Umbilical cord (tissue), 2 donors: ENCODE measurements at places on chromosomes 5 and 9. TPM values are rescaled to one million over a fixed set of nuclear protein-coding genes. Genes with fewer than 3 reads are reported as not detected.

IRX2 gene
- 6.5 TPM for total RNA-seq

OR1Q1 gene
- 9.6 TPM for total RNA-seq

CYFIP2 gene
- total RNA-seq = 319 TPM

FOCAD gene
- 52.5 TPM for total RNA-seq

TLR4 gene
- total RNA-seq = 14.7 TPM

RNF224 gene
- not detected for total RNA-seq

ZSWIM6 gene
- total RNA-seq = 21.2 TPM

DNA sequence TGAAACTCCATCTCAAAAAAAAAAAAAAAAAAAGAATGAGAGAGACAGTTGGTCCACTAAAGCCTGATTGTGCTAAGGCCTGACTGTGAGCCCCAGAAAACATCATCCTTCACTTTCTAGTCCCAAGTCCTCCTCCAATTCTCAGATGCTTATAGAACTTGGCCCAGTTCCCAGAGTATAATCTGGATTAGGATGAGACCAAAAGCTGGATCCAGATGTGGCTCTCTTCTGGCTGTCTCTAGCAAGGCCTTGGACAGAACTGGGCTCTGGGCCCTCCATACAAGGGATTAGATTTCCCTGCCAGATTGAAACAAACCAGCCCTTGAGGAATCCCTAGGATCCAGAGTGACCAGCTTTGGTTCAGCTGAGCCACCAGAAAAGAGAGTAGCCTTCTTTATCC, 98.4 kb upstream of the ZNF366 start:
- DNase-seq = peak; percentile 20

- DNase-seq = no peak
Observed at GRCh38 chr5:143218517-143219170, 184.8 kb downstream of the NR3C1 start.

DNA sequence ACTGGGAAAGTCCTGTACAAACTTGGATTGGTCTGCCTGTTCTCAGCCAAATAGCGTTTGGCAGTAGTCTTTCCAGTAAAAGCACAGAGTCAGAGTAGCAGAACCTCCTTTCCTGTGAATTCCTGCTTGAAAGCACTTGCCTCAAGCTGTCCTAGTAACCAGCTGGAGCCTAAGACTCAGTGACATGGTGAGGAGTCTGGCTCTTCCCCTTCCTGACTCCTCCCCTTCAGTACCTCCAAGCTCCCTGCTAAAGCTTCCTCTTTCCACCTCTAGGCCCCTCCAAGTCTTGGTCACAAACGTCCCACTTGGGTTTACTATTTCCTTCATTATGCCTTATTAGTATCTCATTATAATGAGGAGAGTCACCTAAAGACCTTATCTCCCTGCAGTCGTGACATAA, 21.4 kb upstream of the FAM81B start:
- DNase-seq = no peak

DNA sequence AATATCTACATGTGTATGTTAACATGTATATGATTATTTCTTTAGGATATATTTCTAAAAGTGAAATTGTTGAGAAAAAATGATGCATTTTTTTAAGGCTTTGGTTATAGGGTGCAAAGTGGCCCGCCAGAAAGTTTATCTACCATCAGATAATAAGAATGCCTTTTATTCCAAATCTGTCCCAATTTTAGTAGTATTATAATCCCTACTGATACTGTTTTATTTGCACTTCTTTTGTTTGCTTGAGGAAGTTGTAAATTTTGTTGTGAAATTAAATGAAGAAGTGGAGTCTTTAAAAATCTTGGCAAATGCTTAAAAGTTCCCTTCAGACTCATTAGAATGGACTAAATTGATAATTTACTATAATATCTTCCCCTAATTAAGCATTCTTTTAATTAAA, 73.0 kb downstream of the NIPBL start:
- DNase-seq = no peak

DNA sequence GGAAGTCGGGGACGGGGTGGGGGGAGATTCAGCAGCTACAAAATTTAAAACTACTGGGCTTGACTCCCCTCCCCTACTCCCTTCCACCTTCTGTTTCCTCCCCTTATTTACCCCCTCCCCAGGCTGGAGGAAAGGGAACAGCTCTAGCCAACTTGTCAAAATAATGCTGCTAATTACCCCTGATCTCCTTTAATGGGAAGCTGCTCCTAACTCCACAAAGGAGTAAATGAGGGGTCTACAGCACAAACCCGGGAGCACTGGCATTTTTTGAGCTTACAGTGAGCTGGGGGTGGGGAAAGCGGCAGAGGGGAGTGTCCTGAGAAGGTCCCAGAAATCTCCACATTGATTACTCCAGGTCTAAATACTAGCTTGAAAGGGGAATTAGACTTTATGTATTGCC, 3.1 kb downstream of the PTCH1 start:
- DNase-seq = no peak

- peak; percentile 84 for DNase-seq
Observed at GRCh38 chr5:472656-473550, 29.9 kb downstream of the EXOC3 start.

GRCh38 chr5:87327998-87328397, 60.3 kb downstream of the RASA1 start:
- DNase-seq = no peak

GRCh38 chr9:92671323-92671722, 1.4 kb upstream of the IPPK start:
- peak; percentile 79 for DNase-seq

- no peak for DNase-seq
Observed at GRCh38 chr9:77929942-77930341, 101.7 kb downstream of the GNAQ start.

- DNase-seq = no peak
Observed at GRCh38 chr5:173888473-173889131, 453 bp downstream of the CPEB4 start.

DNA sequence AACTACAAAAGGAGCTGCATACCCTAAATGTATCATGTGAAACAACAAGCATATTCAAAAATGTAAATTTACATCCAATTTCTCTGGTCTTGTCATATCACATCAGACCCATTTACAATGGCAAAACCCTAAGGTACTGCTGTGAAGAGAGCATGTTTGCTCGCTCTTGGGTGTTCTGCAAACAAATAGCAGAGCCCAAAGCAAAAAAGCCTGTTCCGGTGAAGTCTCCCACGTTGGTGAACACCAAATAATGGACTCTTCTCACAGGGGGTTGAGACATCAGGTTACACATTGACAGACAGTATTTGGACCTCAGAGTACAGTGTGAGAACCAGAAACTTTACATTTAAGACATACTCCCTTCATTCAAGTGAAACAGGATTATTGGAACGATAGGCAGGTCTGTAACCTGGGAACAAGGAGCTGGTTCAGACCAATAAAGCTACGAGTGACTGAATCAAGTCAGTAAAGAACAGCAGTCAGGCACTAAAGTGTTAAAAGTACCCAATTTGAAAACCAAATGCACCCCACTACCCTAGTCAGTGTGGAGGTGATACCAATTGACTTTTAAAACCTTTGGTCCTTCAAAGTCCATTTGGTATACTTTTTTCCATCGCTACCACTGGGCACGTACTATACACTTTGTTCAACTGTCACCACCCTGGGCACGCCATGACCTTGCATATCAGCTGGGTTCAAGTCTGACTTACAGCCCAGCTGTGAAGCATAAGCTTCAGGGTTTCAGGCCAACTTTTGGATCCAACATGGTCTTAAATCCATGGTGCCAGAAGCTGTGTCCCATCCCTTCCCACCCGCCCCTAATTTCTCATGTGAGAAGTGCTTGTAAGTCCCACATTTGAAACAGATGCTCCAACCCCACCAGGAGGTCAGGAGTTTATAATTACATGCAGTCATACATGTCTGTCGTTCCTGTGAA, 36.4 kb downstream of the ETF1 start:
- DNase-seq = no peak

GRCh38 chr9:71349218-71349617, 227.8 kb upstream of the TRPM3 start:
- peak; percentile 61 for DNase-seq

DNA sequence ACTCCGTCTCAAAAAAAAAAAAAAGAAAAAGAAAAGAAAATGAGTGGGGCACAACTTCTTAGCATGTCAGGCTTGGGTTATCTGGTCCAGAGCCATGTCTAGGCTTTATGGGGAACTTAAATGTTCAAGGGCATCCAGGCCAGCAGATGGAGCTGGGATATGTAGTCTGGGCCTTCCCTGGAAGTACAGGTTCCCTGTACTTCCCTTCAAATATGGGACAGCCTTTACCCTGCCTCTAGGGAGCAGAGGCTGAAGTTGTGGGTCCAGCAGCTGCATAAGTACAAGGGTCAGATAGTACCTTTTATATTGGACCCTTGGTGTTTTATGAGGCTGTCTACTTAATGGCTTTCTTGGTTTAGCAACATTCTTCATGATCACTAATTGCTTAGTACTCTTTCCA, 42.1 kb downstream of the FAF2 start:
- no peak for DNase-seq

DNA sequence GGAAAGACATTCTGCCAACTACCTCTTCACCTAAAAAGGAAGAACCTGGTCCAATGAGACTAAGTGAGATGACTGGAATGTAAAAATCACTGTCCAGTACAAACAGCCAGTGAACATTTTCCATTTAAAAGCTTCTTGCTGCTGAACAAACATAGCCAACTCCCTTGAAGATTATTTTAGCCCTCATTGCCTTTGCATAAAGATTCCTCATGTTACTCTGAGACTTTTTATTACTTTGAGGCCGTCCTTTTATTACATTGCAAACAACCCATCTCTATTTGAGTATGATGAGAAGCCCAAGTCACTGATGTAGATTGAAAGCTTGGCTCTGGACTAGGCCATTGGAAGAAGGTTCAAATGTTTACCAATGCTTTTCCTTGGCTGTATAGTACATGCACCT, 649.8 kb downstream of the CETN3 start:
- DNase-seq = no peak

DNA sequence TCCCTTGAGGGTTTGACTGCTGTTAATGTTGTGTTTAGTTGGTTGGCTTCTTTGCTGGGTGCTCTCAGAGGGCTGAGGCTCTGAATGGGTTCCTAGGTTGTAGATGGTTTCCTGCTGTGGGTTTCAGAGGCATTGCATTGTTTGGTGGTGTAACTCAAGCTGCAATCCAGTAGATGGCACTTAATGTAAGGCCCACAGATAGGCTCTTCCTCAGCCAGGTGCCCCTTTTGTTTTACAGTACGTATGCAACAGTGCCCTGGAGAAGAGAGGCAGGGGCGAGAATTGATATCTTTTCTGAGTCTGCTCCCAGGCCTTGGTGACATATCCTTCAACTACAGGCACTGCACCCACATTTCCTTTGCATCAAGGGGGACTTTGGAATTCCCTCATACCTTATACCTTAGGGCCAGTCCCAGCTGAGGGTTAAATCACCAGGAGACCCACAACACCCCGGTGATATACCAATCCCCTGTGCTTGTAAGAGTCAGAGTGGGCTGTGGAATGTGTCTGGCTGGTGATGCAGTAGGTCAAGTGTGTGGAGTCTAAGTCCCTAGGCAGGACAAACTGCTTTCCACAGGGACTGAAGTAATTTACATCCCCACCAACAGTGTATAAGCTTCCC, 7.0 kb upstream of the UGT3A2 start:
- DNase-seq = no peak

GRCh38 chr5:54309691-54310432, 511 bp downstream of the ARL15 start:
- no peak for DNase-seq

GRCh38 chr5:139341187-139341688, 416 bp upstream of the PAIP2 start:
- no peak for DNase-seq

DNA sequence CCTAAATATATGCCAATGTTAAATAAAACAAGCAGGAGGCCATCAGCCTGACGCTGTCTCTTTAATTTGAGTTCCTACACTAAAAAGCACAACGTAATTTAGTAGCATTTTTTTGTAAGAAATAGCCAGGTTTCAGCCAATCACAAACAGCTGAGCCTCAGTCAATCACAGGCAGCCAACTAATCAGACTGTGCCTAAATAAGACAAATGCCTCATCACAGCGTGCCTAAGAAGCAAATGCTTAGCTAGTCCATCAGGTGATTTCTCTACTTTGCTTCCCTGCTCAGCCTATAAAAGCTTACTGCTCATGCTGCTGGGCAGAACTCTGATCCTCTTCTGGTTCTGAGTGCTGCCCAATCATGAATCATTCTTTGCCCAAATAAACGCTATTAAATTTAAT, 38.3 kb upstream of the RORB start:
- no peak for DNase-seq

GRCh38 chr9:95067057-95067456, 250.5 kb downstream of the FANCC start:
- no peak for DNase-seq

- no peak for DNase-seq
Observed at GRCh38 chr5:55407059-55407684, 99.4 kb downstream of the MTREX start.
